RWPE2 (cell line): ENCODE measurements at places on chromosomes 6 and 20.

DNA sequence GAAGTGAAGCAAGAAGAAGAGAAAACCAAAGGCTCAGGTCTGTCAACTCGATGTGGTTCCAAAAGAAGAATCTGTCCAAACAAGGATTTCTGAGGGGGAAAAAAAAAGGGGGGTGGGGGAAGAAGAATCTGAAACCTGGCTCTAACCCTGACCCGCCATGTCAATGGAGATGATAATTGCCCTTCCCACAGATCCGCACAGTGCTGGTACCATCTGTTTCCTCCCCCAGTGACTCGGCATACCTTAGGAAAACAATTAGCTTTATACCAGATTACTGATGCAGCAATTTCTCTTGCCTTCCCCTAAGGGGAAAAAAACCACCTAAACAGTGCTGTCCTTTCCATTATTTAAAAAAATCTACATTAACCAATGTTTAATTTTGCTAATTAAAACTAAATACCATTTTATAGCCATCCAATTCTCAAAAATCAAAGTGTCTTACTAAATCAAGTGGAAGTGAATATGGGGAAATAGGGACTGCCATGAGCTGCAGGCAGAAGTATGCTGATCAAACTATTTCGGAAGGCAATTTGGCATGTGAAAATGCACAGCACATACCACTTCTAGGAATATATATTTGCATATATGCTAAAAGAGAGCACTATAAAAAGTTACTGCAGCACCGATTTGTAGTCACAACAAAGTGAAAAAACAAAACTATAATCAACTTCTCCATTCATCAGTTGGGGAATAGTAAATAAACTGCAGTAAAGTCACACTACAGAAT lies 46.8 kb downstream of the MAP7 start:
- no peak for DNase-seq

DNA sequence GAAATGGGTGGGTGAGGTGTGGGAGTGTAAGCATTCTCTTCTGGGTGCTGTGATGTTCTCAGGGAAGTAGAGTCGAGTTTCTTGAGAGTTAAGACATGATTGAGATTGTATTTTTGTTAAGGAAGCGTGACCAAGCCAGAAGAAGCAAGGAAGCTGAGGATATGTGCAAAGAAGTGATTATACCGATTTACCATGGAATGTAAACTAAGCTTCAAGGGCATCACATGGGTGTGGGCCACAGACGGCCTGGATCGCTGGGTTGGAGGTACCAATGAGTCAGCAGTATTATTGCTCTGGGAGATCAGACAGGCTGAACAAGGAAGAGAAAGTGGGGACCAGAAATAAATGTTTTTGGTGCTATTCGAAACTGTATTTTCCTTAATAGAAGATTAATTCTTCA lies 184.1 kb upstream of the GMDS start:
- DNase-seq = no peak

- DNase-seq = no peak
Measured at GRCh38 chr6:87049779-87050178, 45.1 kb downstream of the CGA start.

DNA sequence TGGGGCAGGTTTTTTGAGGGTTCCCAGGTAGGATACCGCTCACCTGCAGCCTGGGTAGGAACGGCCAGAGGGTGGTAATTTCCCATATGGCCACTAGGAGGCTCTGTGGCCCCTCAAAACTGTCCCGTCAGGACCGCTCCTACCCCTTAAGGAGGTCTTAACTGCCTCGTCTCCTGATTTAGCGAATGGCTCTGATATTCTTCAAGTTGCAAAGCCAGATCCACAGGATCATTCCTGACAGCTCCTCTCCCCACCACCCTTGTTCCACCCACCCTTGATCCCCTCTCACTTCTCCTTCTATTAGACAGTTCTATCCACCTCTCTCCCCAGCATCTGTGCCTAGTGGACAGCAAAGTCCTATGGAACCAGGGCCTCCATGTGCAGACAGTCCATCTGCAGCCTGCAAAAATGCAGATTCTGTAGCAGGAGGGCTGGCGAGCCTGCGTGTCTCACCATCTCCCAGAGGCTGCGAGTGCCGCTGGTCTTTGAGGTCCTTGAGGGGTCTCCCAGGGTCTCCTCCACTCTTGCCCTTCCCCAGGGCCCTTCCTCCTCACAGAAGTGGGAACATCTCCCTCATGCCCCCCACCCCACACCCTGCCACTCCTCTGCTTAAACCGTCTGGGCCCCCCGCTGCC lies 34.3 kb upstream of the ZBP1 start:
- peak; percentile 78 for DNase-seq

- no peak for DNase-seq
Measured at GRCh38 chr6:21634582-21634981, 41.0 kb downstream of the SOX4 start.

DNA sequence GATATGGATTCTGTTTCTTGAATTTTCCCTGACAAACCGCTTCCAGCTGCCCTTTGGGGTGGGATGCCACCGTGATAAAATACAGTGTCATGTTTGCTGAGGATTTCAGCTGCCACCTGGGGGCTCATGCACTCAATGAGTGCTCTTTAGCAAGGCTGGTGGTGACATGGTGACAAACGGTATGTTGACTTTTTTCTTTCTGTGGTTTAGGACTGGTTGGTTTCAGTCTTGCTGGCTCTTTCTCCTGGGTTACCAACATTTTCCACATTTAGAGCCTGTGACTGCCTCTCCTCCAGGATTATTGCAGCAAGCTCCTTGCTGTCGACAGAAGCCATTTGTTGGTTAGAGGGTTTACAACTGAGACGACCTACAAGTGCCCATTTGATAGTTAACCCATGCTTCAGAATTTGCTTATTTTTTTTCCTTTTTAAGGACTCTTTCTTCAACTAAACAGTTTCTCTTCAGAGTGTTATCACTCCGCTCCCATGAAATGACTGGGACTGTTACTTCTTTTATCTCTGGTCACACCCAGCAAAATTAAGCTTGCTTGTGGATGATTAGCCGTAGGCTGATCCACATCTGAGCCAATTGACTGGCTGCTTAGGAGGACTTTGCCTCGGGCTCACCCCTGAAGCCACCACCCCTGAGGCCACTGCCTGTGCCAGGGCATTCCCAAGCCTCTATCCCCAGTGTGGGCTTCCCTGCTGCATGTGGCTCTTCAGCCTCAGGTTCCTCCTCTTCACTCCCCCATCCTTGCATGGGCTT lies 48.4 kb upstream of the CDYL start:
- DNase-seq = no peak

DNA sequence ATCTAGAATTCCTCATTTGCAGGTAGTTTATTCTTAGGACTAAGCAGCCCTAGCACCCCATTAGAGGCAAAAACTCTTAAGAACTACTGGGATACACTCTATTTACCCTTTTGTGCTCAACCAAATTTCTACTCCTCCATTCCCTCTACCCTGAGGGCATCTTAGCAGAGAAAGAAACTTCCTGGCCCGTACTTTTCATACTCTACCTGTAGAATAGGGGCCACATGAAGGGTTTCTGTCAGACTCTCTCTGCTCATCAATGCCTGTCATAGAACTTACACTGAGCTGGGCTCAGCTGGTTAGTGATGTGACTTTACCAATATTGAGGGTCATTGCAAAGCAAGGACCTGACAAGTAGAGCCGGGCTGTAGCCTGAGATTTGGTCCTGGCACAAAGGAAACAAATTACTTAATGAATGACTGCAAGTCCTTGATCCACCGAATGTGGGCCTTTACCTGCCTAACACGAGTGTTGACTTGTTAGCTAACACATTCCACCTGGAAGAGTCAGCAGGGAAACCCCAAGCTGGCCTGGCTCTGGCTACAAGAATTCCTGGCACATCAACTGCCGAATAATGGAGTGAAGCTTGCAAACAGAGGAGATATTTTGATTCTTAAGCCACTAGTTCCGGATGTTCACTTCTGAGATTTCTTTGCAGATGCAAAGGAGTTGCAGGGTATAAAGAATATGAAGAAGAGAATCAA lies 280.5 kb upstream of the JAG1 start:
- peak; percentile 87 for DNase-seq

DNA sequence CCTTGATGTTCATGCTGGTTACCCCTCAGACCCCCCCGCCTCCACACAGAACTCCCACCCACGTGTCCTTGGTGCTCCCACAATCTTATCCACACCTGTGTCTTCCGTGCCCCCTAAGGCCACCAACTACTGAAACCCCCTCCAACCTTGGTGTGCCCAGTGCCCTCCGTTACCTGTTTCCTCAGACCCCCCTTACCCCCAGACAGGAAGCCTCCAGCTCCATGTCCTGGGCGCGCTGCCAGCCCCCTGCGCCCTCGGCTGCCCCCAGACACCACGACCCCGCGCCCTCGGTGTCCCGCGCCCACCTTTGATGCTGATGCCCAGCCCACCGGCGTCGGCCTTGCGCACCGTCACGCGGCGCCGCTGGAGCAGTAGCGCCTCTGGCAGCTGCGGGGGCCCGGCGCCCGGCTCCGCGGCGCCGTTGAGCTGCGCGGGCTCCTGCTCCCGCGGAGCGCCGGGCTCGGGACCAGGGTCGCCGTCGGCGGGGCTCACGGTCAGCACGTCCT lies 504 bp downstream of the SNTA1 start:
- DNase-seq = no peak

- no peak for DNase-seq
Measured at GRCh38 chr6:149455031-149455732, 29.6 kb downstream of the ZC3H12D start.

- DNase-seq = no peak
Measured at GRCh38 chr6:130632277-130632676, 194.9 kb upstream of the SMLR1 start.

DNA sequence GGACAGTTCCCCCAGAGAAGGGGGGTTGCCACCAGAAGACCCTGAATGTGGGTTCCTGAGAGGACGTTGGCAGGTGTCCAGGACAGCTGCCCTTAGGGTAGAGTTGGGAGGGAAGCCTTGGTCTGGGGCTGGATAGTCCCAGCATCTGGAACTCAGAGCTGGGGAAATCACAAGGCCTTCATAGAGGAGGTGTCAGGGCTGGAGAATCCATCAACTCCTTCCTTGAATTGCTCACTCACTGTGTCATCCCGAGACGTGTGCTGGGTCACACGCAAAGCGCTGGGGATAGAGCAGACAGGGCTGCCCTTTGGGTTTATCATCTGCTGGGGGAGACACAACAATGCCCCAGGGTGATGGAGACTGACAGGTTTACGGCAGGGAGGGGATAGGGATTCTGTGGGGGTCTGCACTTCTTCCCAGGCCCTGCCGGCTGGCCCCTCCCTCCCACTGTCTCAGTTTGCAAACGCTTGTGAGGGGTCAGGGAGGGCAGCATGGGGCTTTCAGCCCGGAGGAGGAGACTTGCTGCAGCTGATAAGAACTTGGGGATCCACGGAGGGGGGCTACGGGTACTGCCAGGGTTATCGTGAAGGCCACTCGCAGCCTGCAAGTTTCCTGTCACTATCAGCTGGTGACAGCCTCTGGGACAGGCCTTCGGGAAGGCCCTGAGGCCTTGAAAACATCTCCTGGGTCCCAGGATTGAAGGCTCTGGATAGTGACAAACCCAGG lies 18.6 kb downstream of the RBM38 start:
- no peak for DNase-seq

DNA sequence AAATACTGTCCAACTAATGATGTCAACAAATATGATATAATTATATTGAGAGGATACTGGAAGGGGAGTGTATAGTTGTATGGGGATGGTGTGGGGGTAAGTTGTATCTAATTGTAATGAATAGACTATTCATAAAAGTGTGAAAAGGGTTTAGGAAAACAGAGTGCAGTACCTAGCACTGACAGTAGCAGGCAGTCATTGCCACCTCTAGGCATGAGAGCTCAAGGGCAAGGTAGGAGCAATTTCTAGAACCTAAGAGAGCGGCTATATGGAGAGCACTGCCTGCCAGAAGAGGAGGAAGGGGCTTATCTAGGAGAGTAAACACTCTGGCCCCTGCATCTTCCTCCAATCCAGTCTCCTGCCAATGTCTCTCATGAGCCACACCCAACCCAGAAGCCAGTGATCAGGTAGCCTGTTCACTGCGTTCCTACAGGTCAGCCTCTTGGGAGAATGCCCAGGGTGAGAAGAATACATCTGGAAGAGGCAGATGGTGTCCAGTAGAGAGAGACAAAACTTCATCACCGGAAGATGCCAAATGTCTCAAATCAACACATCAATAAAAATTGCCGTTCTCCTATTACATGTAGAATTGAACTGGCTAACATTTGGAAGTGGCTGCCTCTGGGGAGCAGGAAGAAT lies 200.0 kb downstream of the LY86 start:
- DNase-seq = no peak

DNA sequence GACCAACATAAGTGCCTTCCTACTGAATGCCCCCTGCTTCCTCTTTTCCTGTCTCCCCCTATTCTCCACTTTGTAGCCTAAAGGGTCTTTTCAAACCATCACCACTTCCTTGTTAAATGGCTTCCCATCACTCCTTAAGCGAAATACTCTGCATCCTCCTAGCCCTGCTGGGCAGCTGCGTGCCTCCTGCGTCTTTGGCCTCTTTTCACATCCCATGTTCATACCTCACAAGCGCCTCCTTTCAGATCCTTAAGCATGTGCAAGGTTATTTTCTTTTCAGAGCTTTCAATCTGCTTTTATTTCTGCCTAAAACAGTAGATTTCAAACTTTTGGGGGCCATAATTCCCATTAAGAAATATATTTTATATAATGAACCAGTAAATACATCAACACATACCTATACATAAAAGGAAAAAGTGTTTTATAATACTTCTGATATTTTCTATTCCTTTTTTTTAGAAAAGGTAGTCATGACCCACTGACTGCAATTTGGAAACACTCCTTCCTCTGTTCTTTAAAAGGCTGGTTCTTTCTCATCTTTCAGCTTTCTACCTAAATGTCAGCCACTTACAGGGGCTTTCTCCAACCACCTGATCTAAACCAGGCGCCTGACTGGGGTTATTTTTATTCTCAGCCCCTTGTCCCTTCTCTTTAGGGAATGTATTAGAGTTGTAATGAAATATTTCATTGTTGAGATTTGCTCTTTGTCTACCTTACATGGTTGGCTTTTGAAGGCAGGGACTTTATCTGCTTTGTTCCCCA lies 84.1 kb downstream of the PRDM1 start:
- no peak for DNase-seq

DNA sequence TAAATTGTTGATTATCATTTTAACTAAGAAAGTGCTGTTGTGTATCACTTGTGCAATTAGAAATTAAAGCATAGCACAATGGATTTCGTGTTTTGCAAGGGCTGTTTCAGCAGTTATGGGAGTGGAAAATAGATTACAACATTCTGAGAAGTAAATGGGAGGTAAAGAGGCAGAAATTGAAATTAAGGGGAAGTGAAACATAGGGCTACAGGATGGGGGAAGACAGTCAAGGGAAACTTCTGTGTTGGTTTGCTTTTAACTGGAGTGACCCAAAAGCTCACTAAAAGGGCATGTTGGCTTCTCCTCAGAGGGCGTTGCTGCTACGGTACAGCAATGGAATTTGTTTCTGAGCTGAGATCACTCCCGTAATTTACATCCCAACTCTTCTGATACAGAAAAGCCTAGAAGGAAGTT lies 147.5 kb downstream of the BCAS1 start:
- no peak for DNase-seq

- peak; percentile 67 for DNase-seq
Measured at GRCh38 chr20:17612287-17612991, 42.6 kb downstream of the DSTN start.

- no peak for DNase-seq
Measured at GRCh38 chr6:96330884-96331283, 190.7 kb upstream of the UFL1 start.
